ENCODE measurements at places on chromosomes 2 and 18.

GRCh38 chr2:197024206-197024605, 97.7 kb upstream of the PGAP1 start:
- DNase-seq, result no peak

DNA sequence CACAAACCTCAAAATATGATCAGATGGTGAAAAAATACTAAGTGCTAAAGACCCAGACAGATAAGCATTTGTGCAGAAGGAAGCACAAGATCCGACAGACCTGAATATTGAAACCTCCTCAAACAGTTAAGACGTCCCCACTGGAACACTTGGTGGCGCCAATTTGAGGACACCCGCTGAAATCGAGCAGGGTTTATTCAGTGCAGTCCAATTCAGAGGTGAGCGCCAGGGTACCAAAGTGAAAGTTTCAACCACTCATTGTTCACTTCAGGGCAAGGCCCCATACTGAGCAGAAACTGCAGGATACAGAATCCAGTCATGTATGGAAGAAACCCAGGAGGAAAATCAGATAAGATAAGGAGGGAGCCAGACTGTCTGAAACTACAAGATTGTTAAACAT, 417.6 kb downstream of the LRRTM4 start:
- no peak for DNase-seq

DNA sequence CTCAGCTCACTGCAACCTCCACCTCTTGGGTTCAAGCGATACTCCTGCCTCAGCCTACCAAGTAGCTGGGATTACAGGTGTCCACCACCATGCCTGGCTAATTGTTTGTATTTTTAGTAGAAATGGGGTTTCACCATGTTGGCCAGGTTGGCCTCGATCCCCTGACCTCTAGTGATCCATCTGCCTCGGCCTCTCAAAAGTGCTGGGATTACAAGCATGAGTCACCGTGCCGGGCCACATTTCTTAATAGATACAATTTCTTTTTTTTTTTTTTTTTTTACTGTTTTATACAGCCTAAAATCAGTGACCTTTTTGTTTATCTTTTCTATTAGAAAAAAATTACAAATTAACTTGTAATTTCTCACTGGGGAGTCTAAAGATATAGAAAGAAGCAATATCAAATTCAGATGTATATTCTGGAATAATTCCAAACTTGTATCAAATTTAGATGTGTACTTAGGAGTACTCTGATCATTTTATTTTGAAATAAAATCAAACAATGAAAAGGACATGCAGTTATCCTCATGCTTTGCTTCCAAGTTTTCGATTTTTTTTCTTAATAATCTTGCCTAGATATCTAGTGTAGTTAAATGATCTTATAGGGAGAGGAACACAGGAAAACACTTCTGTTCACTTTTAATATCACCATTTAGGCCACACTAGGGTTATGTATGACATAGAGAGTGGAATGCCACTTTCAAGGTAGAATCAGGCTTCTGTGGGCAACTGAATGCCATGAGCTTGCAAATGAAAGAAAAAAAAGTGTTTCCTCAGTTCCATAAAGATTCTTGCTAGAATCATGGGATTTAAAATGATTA, 1089.3 kb downstream of the SUCLG1 start:
- no peak for DNase-seq

GRCh38 chr2:234487356-234487755, 9.5 kb downstream of the ARL4C start:
- DNase-seq, result no peak

- DNase-seq, result no peak
These were observed 2.0 kb downstream of the COLEC11 start for GRCh38 chr2:3596901-3597417.

DNA sequence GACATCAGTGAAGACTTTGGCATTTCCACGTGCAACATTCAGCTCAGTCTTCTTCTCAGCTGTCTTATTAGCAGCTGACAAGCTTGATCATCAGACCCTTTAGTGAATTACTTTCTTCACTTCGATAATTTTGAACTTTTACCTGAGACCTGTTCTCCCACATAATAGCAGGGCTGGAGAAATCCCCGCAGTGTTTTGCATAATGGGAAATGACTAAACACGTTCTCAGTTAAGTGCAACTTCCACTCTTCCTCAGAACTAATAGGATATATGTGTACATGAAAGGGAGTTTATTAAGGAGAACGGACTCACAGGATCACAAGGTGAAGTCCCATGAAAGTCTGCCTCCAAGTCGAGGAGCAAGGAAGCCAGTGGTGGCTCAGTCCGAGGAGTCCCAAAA, 28.8 kb upstream of the MBP start:
- no peak for DNase-seq

- no peak for DNase-seq
These were observed 344.3 kb upstream of the RAB12 start for GRCh38 chr18:8264861-8265411.

Data from Caco-2 (cell line).